ENCODE measurements at places on chromosomes 3 and 15.

DNA sequence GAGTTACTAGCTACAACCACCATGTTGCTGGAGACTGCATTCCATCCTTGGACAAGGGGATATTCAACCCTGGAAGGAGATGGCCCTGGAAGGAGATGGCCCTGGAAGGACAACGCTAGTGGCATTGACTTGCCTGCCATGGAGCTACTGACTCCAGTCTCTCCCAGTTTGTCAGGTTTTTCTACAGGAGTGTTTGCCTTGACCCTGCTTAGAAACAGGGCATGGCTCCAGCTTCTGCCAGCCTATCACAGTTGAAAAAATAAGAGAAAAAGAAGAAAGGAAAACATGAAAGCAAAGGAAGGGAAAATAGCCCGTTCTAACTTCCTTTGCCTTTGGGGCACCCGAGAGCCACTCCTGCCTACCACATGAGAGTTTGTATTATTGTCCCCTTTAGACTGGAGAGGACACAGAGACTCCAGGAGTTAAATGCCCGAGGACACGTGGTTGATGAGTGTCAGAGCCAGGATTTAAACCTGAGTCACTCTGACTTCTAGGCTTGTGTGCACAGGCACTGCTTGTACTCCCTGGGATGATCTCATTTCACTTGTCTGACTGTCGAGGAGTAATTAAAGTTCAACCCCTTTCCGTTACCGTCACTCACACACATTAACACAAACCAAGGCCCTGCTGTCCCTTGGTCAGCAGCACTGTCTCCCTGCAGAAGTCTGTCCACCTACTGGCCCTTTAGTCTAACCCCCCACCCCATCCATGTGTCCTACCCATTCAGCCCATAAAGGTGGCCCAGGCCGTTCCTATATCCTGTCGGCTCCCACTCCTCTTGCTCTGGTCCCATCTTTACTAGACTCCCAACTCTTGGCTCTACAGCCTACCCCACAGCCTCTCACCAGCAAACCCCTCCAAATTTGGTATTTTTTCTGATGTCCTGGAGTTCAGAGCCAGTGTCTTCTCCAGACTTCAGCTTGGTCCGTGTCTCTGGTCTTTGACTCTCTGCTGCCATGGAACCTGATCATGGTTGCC lies 46.1 kb downstream of the C2CD4A start:
- DNase-seq, result peak; percentile 38

DNA sequence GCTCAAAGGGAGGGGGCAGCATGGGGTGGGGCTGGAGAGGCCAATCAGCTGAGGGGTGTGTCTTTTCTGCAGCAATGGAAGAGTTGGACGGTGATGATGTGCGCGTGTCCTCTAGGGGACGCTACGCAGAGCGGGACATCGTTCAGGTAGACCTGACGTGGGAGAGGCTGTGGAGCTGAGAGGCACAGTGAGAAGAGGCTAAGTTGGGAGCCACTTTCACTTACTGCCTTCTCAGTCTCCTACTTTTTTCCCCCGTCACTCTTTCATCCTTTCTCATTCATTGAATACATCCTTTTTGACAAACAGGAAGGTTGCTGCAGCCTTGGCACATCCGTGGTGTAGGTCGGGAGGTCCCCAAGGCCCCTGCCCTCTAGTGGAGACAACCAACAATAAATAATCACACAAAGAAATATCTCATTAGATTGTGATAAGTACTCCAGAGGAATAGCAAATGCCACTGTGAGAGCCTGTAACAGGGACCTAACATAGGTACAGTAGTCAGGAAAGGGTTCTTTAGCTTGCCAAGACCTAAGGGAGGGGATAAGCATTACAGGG lies 4.4 kb upstream of the BRPF1 start:
- DNase-seq, result no peak

DNA sequence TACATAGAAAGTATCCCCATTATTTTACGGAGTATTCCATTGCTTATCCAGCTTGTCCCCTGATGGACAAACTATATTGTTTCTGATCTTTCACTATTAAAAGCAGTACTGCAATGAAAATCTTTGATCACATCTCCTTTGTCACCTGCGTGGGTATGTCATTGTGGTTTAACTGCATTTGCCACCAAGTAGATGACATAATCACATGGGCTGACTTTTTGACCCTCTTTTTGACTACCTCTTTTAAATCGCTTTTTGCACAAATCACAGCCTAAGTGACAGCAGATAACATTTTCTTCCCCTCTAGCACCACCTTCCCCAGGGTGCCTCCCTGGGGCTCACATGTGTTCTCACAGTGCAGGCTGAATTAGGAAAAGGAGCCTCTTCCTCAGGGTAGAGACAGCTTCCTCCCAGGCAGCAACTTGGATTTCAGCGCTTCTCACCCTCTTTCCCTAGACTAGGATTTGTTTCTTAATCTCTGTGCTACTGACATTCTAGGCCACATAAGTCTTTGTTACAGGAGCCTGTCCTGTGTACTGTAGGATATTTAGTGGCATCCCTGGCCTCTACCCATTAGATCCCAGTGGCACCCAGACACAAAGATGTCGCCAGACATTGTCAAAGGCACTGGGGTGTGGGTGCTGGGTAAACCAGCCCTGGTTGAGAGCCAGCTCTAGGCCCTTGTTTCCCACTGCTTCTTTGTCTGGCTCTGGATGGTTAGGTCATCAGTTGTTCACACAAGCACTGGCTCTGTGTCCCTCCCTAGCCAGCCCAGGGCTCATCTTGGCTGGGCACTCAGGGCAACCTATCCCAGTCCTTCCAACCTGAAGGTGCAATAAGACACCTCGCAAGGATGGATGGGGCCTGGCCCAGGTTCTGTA lies 1.3 kb upstream of the RBP1 start:
- no peak for DNase-seq

DNA sequence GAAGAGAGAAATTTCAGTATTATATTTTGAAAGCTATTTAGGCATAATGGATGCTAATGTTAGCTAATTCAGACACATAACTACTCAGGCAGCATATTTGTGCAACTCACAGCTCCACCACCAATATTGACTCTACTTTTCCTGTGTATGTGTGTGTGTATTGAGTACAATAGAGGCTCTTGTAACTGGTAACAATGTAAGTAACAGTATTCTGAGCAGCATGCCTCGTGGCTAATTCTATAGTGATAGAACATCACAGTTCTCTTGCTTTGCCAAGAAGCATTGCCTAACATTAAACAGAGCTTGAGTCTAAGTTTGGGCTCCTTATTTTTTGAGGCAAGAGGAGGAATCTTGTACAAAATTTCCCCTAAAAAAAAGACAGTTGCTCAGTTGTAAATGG lies 98.6 kb upstream of the ARHGEF26 start:
- DNase-seq, result no peak

DNA sequence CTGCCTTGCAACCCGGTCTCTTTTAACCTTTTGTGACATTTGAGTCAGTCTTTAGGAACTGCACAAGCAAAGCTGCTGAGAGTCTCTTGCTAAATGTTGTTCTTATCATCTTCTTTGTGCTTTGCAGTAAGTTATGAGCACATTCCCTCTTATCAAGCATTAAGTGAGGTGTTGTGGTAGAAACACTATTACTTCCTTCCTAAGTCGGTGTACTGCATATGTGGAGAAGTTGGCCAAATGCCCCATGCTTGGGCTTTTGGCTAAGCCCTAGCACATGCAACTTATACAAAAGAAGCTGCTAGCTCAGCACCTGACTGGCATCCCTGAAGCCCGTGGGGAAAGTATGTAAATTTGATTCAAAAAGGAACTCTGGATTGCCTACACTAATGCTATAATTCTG lies 136.5 kb upstream of the RBMS3 start:
- no peak for DNase-seq

GRCh38 chr3:136690599-136690998 lies 61.6 kb downstream of the STAG1 start:
- DNase-seq, result no peak

- DNase-seq, result no peak
These were observed 48.4 kb upstream of the SPTSSB start for GRCh38 chr3:161419555-161420333.

- no peak for DNase-seq
These were observed 117.8 kb upstream of the LIPC start for GRCh38 chr15:58313810-58314592.

DNA sequence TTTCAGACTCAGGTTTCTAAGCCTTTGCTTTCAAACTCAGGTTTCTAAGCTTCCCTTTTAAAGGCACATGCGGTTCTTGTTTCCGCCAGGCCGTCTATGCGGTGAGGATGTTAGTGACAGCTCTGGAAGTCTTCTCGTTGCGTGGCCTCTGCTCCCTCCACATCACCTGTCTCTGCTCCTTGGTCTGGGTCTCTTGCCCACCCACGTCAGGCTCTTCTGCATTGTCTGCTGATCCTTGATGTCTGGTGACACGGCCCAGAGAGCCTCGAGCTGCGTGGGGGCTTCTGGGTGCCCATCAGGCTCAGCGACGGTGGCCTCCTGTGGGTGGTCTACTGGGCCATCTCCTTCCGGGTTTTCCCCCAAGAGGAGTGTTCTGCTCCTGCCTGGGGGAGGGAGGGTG lies 30.5 kb downstream of the KLF13 start:
- DNase-seq, result no peak

DNA sequence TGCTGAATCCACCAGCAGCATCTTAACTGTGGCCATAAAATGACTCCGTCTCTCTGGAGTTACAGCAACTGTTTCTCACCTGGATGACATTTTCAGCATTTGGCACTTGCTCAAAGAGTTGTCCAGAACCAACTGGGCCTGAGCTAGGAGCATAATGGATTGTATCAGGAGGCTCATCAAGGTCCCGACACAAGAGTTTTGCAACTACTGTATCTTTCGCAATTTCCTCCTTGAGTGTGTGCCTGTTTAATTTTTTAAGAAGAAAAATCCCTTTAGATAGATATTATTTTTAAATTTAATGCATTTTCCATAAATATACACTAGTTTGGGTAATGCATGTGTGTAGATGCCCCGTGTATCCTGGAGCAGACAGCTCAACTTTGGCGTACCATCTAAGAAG lies 44.3 kb upstream of the C3orf49 start:
- no peak for DNase-seq

- peak; percentile 70 for DNase-seq
These were observed 66.5 kb upstream of the BCL6 start for GRCh38 chr3:187811585-187812250.

GRCh38 chr3:127693336-127693843 lies 20.6 kb downstream of the ABTB1 start:
- DNase-seq, result no peak

GRCh38 chr15:95995375-95996168 lies 334.9 kb upstream of the NR2F2 start:
- no peak for DNase-seq

DNA sequence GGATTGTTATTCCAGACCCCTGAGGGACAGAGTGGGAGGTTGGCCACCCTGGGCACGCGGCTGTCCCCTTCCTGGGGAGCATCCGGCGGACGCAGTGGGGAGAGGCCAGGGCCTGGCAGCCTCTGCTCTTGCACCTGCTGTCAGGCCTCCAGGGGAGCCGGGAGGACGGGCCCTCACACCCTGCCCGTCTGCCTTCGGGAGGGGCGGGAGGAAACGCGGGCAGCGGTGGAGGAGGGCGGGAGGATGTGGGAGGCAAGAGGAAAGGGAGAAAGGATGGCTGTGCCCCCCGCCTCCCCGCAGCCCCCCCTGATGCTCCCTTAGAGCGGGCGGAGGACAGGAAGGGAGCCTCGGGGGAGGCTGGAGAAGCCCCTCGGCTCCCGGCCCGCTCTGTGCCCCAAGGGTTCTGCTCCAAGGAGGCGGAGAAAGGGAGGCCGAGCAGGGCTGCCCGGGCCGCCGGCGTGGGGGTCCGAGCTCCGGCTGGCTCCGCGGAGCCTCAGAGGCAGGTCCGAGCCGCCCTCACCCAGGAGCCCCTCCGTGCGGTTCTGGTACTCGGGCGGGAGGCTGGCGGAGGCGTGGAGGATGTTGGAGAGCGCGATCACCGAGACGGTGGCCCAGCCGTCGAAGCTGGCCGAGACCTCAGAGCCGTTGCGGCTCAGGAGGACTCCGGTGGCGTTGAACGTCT lies 40.9 kb downstream of the MUC20 start:
- DNase-seq, result no peak

GRCh38 chr15:100434038-100434437 lies 92.3 kb upstream of the ADAMTS17 start:
- no peak for DNase-seq

GRCh38 chr3:158471639-158472294 lies 99.2 kb upstream of the MLF1 start:
- DNase-seq, result peak; percentile 97

DNA sequence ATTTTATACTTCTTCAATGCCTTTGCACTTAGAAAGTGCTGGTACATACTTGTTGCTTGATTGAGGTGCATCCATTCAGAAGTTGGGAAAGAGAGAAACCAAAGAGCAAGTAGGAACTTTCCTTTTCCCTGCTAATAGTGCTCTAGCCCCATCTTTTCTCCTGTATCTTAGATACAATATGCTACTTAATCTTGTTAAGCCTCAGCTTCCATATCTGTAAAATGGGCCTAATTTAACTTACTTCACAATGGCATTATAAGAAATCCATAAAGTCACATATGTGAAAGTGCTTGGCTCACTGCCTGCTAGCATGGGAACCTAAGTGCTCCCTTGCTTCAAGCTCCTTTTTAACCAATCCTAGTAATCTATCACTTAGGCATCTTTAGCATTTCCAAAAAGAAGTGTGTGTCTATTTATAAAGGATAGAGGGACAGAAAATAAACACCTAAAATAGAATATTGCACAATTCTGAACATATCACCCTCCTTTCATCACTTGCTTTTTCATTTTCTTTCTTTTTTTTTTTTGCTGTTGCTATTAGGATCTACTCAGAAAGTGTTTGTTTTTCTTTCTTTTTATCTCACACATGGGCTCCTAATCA lies 28.1 kb downstream of the KCNAB1 start:
- no peak for DNase-seq

DNA sequence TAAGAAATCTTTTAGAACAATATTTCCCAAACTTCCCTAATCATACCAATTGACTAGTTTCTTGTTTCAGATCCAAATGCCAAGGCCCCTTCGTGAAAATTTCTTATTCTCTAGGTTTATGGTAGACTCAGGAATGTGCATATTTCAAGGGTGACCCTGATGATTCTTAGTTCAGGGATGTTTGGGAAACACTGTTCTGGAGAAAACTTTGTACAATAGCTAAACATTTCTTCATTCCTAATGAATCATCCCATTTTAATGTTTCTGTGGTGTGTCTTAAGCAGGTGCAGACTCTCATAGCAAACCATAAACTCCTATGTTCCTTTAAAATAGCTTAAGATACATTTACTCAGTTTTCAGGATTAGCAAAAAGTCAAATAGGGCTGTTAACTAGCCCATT lies 314.5 kb downstream of the TIGIT start:
- DNase-seq, result peak; percentile 74

Data from AG09309 (cell line).